ENCODE measurements at places on chromosomes 6 and 20. TPM values are rescaled to one million over a fixed set of nuclear protein-coding genes. Genes with fewer than 3 reads are reported as not detected.

CD24 gene
- 8.0 TPM for total RNA-seq

CYP24A1 gene
- 0.60 TPM for total RNA-seq

GGTLC1 gene
- total RNA-seq = not detected

VGLL2 gene
- total RNA-seq = not detected

RHAG gene
- total RNA-seq = not detected

BCL2L1 gene
- 59.4 TPM for total RNA-seq

NRSN1 gene
- not detected for total RNA-seq

PACRG gene
- total RNA-seq = not detected

NQO2 gene
- total RNA-seq = 55.5 TPM

ZSCAN31 gene
- total RNA-seq = 16.8 TPM

DEFB125 gene
- total RNA-seq = not detected

ANKEF1 gene
- total RNA-seq = 0.30 TPM

PNLDC1 gene
- 0.23 TPM for total RNA-seq

MAS1 gene
- total RNA-seq = not detected

SLX4IP gene
- total RNA-seq = 2.5 TPM

PTPN1 gene
- 25.4 TPM for total RNA-seq

CEBPB gene
- total RNA-seq = 42.6 TPM

SLC17A3 gene
- not detected for total RNA-seq

MRPL14 gene
- 52.8 TPM for total RNA-seq

CDH22 gene
- total RNA-seq = not detected

FGD2 gene
- not detected for total RNA-seq

DYNLRB1 gene
- 61.2 TPM for total RNA-seq

HSPA12B gene
- not detected for total RNA-seq

DEFB121 gene
- not detected for total RNA-seq

RAB44 gene
- total RNA-seq = not detected

FAM83C gene
- total RNA-seq = not detected

NHLRC1 gene
- total RNA-seq = 1.9 TPM

HCK gene
- not detected for total RNA-seq

TBX18 gene
- 44.2 TPM for total RNA-seq

All from smooth muscle cell of the coronary artery (primary cell).